ENCODE measurements at places on chromosomes 12 and 14. TPM values are rescaled to one million over a fixed set of nuclear protein-coding genes. Genes with fewer than 3 reads are reported as not detected.

The EML1 gene
- total RNA-seq, result 42.0 TPM

The DYRK2 gene
- 21.3 TPM for total RNA-seq

The CAPZA3 gene
- total RNA-seq, result not detected

The FAM181A gene
- total RNA-seq, result not detected

The GPR137C gene
- 2.1 TPM for total RNA-seq

The RIC8B gene
- 12.6 TPM for total RNA-seq
